Foreskin keratinocyte (primary cell): ENCODE measurements at places on chromosomes 1 and 21.

GRCh38 chr1:71307451-71307850, 226.6 kb upstream of the ZRANB2 start:
- DNase-seq = no peak

DNA sequence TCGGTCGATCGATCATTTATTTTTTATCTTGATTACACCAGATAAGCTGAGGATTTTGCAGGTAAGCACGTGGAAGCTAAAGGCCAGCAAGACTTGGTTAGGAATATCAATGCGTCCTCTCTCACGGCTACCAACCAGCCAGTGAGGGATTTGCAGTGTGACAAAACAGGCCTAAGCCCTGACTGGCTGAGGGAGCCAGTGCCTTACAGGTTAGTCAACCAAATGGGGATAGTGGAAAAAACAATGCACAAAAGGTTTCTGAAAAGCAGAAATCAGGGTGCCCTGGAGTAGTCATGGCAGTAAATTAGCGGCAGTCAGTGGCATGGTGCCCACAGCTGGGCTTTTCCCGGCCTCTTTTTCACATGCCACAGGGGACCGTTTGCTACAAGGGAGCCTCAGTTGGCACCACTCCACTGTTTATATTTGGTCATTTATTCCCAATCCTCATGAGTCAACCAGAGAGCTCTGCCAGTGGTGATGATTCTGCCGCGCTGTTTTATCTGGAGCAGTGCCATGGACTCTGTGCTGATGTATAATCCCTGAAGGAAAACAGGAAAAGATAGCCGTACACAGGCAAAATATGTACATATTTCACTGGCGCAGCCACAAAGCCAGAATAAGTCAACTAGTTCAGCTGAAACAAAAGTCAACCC, 167.6 kb downstream of the RHOU start:
- peak; percentile 64 for DNase-seq

- peak; percentile 67 for DNase-seq
These were observed at the start of gene PPT1 for GRCh38 chr1:40096977-40097782. Gene PPT1 (minus strand): TSS chr1:40097252. CDS start chr1:40097238, 14 bp downstream.

DNA sequence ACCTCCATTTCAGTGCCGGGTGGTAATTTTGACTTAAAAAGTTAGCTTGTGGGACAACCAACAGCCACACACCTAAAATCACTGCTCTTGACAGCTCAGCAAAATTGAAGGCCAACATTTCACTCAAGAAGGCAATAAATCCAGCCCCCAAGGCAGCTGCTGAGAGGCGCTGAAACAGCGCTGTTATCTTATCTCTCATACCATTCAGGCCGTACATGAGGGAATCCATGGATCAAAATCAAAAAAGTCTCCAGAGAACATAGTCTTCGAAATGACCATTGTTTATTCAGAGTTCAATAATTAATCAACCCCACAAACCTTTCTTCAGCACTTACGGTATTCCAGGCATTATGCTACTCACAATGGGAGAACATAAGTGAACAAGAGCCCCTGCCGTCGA, 38.5 kb downstream of the ZBTB18 start:
- DNase-seq = no peak

GRCh38 chr1:164635059-164635802, 76.2 kb downstream of the PBX1 start:
- no peak for DNase-seq

DNA sequence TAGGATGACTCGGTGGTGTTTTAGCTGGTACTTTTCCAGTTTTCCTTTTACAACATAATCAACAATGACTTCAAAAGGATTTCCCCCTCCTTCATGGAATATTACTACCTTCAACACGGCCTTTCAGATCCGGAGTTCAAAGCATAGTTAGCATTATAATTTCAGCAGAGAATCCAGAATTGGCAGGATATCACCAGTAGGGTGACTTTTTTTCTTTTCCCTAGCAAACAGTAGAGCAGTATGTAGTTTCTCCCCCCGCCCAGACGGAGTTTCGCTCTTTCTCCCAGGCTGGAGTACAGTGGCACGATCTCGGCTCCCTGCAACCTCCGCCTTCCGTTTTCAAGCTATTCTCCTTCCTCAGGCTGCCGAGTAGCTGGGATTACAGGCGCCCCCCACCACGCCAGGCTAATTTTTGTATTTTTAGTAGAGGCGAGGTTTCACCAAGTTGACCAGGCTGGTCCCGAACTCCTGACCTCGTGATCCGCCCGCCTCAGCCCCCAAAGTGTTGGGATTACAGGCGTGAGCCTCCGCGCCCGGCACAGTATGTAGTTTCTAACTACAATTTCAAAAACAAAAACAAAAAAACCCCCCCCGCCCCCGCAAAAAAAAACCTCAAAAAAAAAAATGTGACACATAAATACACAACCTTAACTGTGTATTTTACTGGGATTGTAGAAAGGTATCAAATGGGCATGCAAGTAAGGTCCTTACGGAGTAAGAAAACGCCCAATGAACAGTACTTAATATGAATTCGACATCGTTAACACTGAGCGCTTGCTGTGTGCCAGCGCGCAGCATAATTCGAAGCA, 1.5 kb upstream of the COX20 start:
- peak; percentile 47 for DNase-seq

DNA sequence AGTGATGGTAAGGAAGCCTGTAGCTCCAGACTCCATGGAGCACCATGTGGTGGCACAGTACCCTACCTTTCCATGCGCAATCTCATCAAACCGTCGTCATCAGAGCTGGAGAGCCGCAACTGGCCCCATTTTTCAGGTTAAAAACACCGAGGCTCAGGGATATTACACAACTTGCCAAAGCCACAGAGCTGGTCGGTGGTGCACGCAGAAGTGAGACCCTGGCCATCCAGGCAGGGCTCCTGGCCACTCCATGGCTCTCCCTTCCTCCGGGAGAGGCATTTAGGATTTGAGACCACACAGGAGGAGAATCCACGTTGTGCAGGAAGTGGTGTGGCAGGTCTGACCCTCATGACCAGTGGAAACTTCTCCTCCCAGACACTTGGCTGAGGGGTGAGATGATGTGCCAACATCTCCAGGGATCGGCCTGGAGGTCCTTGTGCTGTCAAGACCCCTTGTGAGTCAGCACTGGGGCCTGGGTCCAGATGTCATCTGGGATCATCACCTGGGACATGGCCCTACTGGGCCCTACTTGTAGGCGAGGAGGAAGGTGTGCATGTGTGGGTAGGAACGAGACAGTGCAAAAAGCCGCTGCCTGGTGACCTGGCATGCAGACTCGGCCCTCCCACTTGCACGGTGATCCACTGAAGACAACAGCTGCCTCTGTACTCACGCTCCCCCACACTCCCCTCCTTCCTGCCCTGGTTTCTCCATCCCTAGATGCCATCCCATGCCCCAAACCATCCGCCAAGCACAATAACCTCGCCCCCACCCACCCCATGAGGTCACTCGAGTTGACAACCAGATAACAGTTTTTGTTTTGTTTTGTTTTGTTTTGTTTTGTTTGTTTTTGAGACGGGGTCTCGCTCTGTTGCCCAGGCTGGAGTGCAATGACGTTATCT, 10.4 kb downstream of the TFF3 start:
- DNase-seq = no peak

- no peak for DNase-seq
These were observed 105.2 kb downstream of the ZSCAN20 start for GRCh38 chr1:33577663-33578062.

DNA sequence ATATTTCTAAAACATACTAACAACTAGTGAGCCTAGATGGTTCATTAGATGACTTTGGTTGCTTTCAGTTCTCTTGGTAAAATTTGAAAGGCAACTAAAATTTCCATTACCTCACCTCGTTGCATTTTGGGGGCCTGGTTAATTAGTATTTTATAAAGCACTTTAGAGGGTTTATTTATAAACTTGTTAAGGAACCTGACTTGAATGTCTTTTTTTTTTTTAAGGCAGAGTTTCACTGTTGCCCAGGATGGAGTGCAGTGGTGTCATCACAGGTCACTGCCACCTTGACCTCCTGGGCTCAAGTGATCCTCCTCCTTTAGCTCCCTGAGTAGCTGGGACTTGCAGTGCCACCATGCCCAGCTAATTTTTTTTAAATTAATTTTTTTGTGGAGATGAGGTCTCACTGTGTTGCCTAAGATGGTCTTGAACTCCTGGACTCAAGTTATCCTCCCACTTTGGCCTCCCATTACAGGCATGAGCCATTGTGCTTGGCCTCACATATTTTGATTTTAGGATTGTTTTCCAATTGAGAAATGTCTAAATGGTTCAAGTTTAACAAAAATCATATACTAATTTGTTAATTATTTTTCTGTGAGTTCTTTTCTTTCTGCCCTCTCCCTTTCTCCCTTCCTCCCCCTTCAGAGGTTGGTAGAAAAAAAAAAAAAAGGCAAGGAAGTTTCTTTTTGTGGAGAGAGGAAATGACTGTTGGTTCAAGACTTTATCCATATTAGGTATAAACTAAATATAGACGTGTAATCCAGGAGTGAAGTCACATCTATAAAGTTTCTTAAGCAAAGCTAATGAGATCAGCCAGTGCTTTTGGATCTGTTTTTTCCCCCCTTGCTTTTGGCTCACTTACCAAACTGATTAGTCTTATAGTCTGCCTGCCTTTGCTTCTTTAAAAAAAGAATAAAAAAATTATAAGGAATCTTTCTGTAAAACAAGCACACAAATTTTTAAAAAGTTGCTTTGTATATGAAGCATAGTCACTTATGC, 24.7 kb downstream of the CLIC4 start:
- DNase-seq = peak; percentile 86

DNA sequence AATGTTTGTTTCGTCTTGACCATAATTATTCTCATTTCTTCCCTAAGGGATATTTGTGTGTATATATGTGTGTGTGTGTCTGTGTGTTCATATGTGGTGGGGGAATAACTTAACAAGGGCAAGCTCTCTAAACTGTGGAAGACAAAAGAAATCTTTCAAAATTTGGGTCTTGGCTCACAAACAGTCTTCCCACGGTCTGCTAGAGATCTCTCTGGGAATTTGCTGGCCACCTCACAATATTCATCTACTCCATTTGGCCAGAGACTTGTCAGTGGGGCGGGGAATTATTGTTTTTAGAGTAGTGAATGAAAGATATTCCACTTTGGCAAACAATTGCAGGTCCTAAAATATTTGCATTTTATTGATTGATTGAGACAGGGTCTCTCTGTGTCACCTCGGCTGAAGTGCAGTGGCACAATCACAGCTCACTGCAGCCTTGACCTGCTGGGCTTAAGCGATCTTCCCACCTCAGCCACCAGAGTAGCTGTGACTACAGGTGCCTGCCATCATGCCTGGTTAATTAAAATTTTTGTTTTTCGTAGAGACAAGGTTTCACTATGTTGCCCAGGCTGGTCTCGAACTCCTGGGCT, 8.0 kb upstream of the EIF2B3 start:
- no peak for DNase-seq

GRCh38 chr1:45685308-45686014, 872 bp downstream of the GPBP1L1 start:
- no peak for DNase-seq

DNA sequence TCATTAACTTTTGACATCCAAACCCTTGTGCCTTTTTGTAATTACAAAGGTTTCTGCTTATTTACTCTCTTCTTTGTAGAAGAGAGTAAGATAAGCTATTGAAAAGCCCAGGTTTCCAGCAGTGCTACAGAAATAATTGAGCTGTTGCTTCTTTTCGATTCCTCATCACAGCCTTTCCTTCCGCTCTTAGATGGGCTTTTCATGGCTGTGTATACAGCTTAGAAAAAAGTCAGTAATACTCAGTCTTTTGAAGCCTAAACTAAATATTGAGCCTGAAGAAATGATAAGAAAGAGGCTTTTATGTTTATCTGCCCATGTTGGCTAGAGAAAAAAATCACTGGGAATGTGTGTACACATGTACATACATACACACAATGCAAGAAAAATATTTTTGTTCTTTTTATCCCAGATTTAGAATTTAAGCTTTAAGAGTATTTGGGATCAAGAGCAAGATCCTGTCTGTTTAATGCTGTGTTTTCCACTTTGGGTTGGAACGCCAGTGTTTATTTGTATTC, 172.4 kb downstream of the VPS13D start:
- no peak for DNase-seq

GRCh38 chr1:230857077-230857476, 11.2 kb downstream of the C1orf198 start:
- DNase-seq = no peak

DNA sequence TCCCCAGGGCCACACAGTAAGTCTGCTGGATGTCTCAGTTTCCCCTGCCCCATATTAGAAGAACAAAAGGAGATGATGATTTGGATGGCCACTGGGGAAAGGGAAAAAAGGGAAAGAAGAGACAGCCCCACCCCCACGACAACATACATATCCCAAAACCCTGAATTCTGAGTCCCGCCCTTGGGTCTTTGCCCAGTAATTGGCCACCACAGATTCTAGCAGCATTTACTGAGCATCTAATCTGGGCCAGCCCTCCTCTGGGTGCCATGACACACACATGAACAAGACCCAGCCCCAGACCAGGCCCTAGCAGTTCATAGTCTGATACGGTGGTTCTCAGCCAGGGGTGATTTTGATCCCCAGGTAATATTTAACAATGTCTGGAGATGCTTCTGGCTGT, 5.2 kb upstream of the TTC4 start:
- DNase-seq = no peak

- DNase-seq = no peak
These were observed 47.2 kb downstream of the ATP6V1G3 start for GRCh38 chr1:198493329-198493728.

GRCh38 chr1:150484431-150484830, 2.8 kb upstream of the TARS2 start:
- DNase-seq = peak; percentile 87

GRCh38 chr1:235127732-235128455, 743 bp downstream of the TOMM20 start:
- DNase-seq = no peak
